ENCODE measurements at places on chromosomes 2 and 18.
A peak's percentile ranks its signal among the peaks of the same experiment; 100 is the strongest.

DNA sequence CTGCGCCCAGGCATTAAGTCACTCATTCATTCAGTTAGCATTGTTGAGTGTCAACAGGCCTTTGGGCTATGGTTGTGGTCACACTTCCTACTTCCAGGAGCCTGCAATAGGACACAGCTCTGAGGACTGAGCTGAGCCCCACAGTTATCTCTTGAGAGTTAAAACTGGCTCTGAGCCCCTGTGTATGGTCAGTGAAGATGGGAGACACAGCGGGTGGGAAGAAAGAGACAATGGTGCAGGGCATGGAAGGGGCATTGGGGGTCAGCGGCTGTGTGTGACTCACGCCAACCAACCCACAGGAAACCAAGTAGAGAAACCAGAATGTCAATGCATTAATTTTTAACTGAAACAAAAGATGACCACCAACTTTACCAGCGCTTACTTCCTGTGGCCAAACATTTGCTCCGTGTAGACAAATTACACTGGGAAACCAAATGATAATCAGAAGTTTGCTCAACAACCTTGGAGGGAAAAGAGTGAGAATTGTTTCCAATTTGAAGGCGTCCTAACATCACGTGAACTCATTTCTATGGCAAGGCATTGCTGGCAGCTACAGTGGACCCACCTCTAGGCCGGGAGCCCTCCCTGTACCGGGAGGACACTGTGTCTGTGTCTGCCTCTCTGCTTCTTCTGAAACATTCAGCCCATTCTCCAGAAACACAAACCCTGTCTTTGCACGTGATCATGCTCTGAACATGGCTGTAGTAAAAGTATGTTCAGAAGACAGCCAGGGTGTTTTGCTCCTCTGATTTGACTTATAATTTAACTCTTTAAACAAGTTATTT is 212.0 kb upstream of the ID2 start:
- DNase-seq: peak; percentile 78

DNA sequence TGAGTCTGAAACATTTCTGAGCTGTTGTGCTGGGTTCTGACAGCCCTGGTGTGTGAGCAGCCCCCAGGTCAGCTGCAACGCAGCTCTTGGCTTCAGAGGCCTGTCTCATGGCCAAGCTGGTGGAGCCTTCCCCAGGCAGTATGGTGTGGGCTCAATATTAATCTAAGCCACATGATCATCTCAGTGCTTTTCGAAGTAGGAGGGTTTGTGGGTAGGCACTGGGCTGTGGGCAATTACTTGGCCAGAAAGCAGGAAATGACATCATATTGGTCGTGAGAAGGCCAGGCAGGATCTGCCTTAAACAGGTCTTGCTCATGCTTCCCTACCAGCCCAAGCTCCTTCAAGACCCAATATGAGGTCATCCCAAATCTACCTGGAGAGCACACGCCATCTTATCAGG is 26.9 kb downstream of the LOXHD1 start:
- no peak for DNase-seq

- DNase-seq: peak; percentile 99
Observed at GRCh38 chr2:64807417-64807816, 153.7 kb upstream of the SERTAD2 start.

DNA sequence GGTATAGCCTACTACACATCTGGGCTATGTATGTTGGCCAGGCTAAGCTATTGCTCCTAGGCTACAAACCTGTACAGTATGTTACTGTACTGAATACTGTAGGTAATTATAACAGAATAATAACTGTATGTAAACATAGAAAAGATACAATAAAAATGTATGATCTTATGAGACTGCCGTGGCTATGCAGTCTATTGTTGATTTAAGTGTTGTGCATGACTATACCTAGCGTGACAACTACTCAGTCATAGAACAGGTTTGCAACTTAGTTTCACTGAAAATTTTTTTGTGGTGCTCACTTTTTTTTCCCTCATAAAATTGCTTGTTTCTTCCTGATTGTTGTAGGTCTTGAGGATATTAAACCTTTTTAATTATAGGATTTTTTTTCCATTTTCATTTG is 25.9 kb downstream of the KCMF1 start:
- no peak for DNase-seq

GRCh38 chr2:152525277-152525838 is 190.4 kb downstream of the FMNL2 start:
- DNase-seq: peak; percentile 81

Data from ACHN (cell line).